ENCODE measurements at places on chromosomes 3 and 15.

GRCh38 chr15:73239564-73240215, 129.1 kb downstream of the HCN4 start:
- no peak for DNase-seq

DNA sequence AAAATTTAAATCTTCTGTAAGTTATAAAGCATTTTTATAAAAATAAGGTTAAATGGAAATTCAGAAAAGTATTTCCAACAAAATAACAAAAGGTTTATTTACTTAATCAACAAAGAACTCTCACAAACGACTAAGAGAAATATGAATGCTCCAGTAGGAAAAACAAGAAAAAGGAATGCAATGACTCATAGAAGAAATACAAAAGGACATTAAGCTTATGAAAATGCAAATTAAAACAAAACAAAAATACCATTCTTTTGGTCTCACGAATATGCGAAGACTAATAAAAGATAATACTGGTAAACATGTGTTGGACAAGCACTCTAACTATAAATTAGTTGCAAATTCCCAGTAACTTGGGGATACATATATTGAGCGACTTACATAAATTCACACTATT, 17.5 kb upstream of the TBC1D5 start:
- no peak for DNase-seq

GRCh38 chr3:194487289-194488054, 670 bp upstream of the ATP13A3 start:
- DNase-seq: peak; percentile 67

DNA sequence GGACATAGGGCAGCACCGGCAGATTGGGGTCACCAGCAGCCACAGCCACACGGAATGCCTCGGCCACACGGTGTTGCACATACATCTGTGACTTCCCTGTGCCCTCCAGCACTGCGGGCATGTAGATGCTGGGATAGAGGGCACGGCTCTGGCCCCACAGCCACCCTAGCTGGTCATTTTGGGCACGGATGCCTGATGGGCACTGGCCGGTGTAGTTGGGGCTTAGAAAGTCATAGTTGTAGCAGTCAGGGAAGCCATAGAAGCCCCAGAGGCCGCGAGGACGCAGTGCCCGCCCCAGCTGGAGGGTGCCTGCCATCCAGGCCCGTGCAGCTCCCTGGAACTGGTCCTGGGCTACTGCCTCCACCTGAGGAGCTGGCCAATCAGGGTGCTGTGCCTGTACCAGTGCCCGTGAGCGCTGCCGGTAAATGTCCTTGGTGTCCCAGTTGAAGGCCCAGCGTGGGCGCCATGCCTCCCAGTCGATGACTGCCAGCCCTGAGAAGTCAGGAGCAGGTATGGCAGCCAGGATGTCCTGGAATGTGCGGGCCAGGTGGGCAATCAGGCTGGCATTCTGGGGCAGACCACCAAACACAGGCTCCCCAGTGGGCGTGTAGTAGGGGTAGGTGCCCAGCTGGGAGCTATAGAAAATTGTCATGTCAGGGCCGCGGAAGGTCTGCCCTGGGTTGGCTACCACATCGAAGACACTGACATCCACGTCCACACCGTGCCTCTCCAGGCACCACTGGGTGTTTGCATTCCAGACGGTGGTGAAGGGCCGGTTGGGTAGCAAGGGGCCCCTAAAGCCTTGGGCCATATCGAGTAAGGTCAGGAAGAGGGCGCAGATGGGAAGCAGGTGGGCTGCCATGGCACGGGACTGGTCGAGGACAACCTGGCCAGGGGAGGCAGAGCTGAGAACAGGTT, 1.0 kb downstream of the HYAL1 start:
- DNase-seq: no peak

- DNase-seq: no peak
These were observed 150.6 kb upstream of the FRMD4B start for GRCh38 chr3:69536306-69537020.

Data from psoas muscle (tissue), 8 donors.